ENCODE measurements at places on chromosomes 1 and 21.

- no peak for DNase-seq
Measured at GRCh38 chr1:219574484-219575087, 38.3 kb downstream of the ZC3H11B start.

- DNase-seq: no peak
Measured at GRCh38 chr1:56401191-56401590, 178.2 kb downstream of the PLPP3 start.

DNA sequence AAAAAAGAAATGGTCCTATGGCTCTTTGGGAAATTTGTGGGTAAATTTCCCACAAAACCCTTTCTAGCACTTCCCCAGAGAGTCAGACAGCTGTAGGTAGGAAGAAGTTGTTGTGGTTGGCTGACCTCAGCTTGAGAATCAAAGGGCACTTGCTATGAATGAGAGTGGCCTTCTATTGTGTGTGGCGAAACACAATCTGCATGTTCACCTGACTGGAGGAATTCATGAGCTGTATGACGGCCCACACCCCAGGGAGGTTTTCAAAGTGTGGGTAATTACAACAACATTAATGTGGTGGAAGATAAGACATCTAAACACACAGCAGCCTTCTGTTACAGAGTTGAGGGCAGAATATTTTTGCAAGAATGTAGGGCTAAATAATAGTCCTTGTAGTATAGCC is 38.8 kb downstream of the NGF start:
- DNase-seq: no peak

DNA sequence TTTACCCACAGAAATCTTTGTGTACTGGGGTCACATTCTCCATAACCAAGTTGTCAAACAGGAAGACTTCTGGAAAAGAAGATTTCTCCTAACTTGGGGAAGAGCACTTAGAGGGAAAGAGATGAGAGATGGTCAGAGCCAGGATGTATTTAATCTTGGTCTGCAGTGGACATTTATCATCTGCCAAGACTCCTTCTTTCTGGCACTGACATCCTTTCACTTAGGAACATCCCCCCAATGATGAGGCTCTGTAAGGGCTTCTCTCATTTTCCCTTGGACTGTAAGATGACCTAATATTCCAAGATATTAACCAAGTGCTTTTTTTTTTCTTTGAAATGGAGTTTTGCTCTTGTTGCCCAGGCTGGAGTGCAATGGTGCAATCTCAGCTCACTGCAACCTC is 39.3 kb upstream of the IGSF3 start:
- no peak for DNase-seq

DNA sequence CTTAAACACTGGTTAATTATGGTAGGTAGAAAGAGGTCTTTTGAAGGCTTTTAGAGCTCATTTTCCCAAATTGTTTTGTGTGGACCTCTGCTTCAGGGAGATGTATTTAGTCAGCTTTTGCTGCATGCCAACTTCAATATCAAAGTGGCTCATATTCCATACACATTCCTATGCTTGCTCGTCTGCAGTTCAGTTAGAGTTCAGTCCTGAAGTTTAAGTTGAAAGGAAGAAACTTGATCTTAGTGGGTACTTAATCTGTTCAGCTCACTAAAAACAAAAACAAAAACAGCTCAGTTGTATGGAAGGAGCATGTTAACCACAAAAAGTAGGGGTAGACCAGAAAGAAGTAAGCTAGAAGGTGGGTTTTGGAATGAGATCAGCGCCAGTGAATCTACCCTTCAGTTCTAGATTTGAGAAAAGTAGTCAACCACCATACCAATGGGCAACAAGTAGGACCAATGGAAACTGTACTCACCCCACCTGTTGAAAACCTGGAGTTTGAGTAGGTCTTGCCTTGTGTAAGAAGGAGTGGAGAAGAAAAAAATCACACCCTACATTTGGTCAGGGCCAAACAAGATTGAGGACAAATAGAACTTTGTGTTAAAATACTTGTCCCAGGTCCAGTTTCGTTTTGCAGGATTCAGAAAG is 58.0 kb downstream of the LEPR start:
- no peak for DNase-seq

GRCh38 chr1:110067893-110068645 is 2.4 kb downstream of the ALX3 start:
- no peak for DNase-seq

DNA sequence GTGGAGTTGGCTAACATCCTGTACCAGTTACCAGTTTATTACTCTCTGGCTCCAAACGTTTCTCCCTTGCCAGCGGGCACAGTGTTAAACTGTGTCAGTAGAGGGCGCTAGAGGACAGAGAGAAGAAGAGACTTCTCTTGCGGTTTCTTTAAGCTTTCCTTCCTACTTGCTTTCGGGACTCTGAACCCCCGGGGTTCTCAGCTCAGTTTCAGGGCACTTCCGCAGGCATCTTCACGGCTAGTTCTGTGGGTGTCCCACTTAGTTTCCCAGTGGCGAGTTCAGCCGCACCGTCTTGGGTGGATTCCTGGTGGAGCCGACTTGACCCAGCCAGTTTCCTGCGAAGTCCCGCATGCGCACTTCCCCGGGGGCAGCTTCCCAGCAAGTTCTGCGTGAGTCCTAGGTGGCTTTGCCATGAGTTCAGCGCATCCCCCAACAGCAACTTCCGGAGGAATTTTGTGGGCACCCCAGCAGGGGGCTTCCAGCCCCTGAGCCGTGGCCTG is 37.9 kb upstream of the BTG2 start:
- DNase-seq: no peak

DNA sequence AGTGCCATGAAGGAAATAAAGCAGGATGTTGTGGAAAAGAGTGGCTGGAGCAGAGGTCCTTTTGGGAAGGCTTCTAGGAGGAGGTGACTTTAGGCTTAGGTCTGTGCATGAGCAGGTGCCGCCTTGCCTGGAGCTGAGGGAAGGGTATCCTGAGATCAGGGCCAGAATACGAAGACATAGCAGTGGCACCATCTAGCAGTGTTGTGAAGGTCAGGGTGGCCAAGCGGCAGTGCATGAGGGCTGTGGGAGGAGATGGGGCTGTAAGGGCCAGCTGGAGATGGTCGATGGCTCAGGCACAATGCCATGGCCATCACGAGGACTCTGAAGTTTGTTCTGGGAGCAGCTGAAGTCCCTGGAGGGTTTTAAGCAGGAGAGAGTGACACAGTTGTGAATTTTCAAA is 219.5 kb downstream of the PTPRU start:
- no peak for DNase-seq

DNA sequence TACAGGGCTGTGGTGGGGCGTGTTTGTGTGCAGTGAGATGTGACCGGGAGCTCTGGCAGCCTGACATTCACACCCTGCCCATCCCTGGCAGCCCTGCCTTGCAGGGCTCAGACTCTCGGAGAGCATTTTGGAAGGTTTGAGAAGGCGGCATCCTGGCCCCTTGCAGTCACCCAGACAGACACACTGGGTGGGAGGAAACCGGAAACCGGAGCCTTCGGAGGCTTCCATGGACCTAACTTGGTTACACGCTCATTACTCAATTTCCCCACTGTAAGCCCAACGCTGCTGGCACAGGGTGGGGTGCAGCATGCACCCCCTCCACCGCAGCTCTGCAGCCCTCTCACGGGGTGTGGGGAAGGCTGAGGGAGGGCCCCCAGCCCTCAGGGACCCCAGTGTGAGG is 22.2 kb upstream of the RSPO1 start:
- DNase-seq: no peak

DNA sequence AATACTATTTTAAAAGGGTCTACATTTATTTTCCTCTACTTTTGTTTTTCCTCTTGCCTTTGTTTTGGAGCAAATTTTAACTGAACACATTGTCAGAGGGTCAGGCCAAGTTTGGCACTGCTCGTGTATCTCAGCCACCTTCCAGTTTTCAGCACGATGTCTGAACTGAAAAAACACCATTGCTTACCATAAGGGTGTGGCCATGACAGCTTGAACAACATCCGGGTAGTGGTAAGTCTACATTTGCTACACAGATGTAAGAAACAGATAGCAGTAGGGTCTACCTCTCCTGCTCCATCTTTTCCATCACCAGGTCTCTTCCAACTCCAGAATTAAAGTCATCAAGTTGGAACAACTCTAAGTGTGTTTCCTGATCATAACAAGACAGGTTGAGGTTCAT is 4.2 kb downstream of the HIVEP3 start:
- no peak for DNase-seq

DNA sequence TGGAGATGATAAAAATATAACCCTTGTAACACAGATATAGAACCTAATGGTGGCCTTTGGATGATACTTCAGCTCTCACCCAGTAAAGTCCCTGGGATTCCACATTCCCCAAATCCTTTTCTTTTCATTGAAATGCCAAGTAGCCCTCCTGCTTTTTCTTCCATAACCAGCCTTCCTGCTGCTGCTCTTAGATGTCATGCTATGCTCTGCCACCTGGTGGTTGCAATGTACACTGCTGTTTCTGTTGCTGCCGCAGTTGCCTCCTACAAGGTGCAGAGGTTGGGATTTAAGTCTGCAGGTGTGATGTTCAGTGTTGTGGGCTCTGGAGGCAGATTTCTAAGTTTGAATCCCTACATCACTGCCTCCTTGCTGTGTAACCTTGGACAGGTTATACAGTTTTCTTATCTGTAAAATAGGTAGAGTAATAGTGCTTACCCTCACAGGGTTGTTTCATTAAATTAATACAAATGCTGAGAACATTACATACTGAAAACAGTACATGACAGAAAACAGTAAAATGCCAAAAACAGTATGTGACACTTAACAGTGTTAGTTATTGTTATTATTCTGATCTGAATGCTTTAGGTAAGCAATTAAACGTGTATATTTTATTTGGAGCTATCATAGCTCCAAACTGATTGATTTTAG is 64.3 kb downstream of the CAMSAP2 start:
- no peak for DNase-seq

DNA sequence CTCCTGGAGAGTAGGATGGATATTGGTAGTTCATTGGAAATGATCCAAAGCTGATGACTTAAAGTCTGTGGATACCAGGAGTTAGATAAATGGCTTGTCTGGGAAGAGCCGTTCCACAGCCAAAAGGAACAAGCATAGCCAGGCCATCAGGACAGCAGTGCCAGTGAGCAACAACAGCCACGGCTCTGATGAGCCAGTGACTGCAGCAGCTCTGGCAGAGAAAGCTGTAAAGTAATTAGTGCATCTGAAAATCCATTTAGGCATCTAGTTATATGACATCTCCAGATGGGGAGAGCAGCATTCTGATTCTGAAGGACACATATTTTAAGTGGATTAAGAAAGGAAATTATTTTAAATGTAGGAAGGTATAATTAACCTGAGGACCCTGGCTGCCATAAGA is 256.2 kb upstream of the PLXNA2 start:
- DNase-seq: no peak

- DNase-seq: no peak
Measured at GRCh38 chr21:42480736-42481135, 15.3 kb downstream of the RSPH1 start.

DNA sequence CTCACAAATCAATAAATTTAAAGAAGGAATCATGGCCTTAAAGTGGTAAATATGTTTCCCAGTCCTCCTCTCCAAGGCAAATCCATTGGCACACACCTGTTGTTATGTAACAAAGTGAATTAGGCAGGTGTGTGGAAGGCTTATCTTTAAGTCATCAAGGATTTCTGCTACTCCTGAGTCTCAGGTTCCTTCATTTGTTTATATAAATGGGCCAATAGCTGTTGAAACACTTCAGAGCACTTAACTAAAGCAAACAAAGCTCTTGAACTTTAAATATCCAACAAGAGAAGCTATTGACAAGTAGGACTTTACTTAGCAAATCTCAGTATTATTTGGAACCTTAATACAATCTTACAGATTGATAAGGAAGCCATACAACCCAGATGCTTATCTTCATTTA is 99.3 kb upstream of the ESRRG start:
- DNase-seq: no peak

DNA sequence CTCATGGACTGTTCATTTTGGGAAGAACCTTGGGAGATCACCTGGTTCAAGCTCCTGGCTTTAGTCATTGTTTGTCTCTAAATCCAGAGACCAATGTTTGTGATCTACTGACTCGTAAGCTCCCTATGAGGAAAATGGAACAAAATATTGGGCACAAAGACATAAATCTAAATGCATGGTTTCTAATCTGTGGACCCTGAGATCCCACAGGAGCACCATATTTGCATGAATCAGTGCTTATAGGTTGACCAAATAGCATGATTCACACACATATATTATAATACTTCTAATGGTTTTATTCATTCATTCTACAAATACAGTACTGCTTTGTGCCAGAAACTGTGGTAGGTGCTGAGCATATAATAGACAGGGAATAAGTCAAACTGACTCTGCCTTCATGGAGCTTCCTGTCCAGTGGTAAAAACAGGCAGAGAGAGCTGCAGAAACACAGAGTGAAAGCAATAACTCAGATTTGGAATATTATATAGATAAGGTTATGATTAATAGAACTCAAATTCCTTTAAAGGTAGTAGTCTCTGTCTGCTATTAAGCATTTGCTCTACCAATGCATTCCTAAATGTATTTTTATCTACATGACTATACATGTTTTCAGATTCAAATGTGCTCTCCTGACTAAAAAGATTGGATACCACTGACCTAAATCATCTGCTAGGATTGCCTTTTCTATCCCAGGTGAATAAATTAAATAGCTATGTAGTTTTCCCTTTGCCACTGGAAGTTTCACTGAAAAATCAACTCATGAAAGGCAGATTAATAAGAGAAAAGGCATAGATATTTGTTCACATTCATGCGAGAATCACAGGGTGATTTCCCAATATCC is 198.6 kb upstream of the CAMK1G start:
- DNase-seq: no peak

DNA sequence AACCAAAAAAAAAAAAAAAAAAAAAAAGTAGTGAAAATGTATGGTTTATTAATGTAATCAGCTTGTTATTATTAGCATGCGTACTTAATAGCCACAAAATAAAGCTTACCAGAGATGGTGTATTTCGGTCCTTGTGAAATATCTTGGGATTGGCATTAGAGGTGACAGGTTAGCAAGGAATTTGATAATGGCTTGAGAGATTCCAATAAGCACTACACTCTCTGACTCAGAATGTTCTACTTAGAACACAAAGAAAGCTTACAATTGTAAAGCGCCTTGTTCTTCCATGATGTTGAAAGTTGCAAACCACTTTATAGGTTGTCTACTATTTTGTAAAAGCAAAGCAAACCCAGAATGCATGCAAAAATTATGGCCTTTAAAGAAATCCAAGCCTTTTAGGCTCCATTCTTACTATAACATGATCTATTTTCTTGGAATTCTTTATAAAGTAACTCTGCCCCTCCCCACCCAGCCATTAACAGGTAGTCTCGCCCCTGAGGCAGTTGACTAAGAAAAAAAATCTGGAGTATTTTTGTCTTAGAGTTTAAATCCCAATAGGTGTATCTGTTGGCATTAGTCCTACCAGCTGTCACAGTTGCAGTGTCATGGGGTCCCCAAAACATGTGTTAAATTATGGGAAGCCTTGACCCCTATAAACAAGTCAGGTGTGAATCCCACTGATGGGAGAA is 129.2 kb downstream of the DHRS3 start:
- no peak for DNase-seq

GRCh38 chr21:38475519-38475918 is 22.8 kb downstream of the ERG start:
- DNase-seq: no peak
